Astrocyte (in vitro differentiated cells and primary cell): ENCODE measurements at places on chromosomes 16 and 17.

GRCh38 chr17:42025191-42025579 lies 5.3 kb downstream of the NKIRAS2 start:
- H3K4me3 ChIP-seq: no peak overlapping the region
- peaks cover 3% of the 10 kb centered on the region for H3K27me3 ChIP-seq
- DNase-seq: no peak
- peaks cover 10% of the 10 kb centered on the region for H3K36me3 ChIP-seq
- peak overlapping the region; percentile 23 for H3K27ac ChIP-seq

- H3K27ac ChIP-seq: no peak overlapping the region
- peaks cover 2% of the 10 kb centered on the region for H3K27me3 ChIP-seq
- H3K36me3 ChIP-seq: no peaks in the 10 kb centered on the region
Observed at GRCh38 chr16:27993587-27993986, 69.9 kb downstream of the GSG1L start.

GRCh38 chr17:75239778-75240393 lies 21.5 kb downstream of the GGA3 start:
- H3K27ac ChIP-seq: no peak overlapping the region
- H3K4me1 ChIP-seq: no peaks in the 10 kb centered on the region
- DNase-seq: no peak
- H3K27me3 ChIP-seq: no peaks in the 10 kb centered on the region

GRCh38 chr17:82367724-82368524 lies 3.6 kb upstream of the UTS2R start:
- H3K27ac ChIP-seq: no peak overlapping the region
- DNase-seq: no peak
- H3K4me3 ChIP-seq: no peak overlapping the region
- H3K4me1 ChIP-seq: no peaks in the 10 kb centered on the region
- no peaks in the 10 kb centered on the region for H3K36me3 ChIP-seq
- H3K27me3 ChIP-seq: peaks cover 32% of the 10 kb centered on the region

- H3K27ac ChIP-seq: peak overlapping the region; percentile 100
- H3K27me3 ChIP-seq: no peaks in the 10 kb centered on the region
- peaks cover 37% of the 10 kb centered on the region for H3K4me1 ChIP-seq
- DNase-seq: no peak
Observed at GRCh38 chr17:80856863-80857755, 134.5 kb upstream of the CHMP6 start.

DNA sequence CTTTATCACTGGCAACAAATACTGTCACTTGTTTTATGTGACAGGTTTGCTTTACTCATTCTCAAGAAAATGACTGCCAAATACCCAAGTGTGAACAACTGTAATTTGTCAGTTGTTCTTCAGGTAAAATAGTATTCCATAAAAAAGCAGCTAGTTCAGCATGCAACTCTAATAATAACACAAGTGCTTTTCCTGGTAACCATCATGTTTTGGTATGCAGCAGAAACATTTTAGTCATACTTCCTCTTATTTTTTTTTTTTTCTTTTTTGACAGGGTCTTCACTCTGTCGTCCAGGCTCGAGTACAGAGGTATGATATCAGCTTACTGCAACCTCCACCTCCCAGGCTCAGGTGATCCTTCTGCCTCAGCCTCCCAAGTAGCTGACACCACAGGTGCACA lies 4.6 kb downstream of the TERF2 start:
- no peak overlapping the region for H3K27ac ChIP-seq
- DNase-seq: no peak
- H3K27me3 ChIP-seq: no peaks in the 10 kb centered on the region
- no peaks in the 10 kb centered on the region for H3K4me1 ChIP-seq
- no peak overlapping the region for H3K4me3 ChIP-seq

DNA sequence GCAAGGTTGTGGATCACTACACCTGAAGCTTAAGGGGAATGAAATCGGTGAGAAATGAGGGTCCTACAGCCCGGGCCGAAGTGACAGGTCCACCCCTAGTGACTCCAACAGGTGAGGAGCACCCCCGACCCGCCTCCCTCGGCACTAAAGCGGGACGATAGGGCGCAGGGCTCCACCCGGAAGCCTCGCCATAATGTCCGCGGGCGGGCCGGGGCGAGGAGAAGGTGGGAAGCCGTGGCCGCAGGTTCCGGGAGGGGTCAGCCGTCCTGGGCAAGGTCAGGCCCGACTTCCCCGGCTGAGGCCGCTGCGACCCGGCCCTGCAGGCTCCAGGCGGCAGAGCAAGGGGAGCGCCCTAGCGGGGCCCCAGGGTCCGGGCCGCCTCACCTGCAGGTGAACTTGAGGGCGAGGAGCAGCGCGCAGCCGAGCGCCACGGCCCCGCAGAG lies 543 bp downstream of the TXNDC11 start:
- H3K4me3 ChIP-seq: peak overlapping the region; percentile 98
- H3K4me1 ChIP-seq: peaks cover 12% of the 10 kb centered on the region
- H3K27me3 ChIP-seq: no peaks in the 10 kb centered on the region
- no peaks in the 10 kb centered on the region for H3K36me3 ChIP-seq

GRCh38 chr16:28878083-28878926 lies at the start of gene ATP2A1:
Gene ATP2A1 (plus strand): TSS chr16:28878488. CDS start chr16:28878672, 184 bp downstream.
- H3K4me1 ChIP-seq: peaks cover 13% of the 10 kb centered on the region
- peak within 1 kb of the TSS; percentile 78 for H3K4me3 ChIP-seq
- H3K36me3 ChIP-seq: no peaks in the 10 kb centered on the region

GRCh38 chr17:50779747-50780353 lies 12.5 kb upstream of the ANKRD40CL start:
- no peaks in the 10 kb centered on the region for H3K36me3 ChIP-seq
- H3K27ac ChIP-seq: no peak overlapping the region
- no peak overlapping the region for H3K4me3 ChIP-seq
- no peak for DNase-seq
- peaks cover 2% of the 10 kb centered on the region for H3K27me3 ChIP-seq

GRCh38 chr17:836151-836550 lies 54.0 kb downstream of the MRM3 start:
- no peak overlapping the region for H3K4me3 ChIP-seq
- peaks cover 7% of the 10 kb centered on the region for H3K4me1 ChIP-seq
- DNase-seq: peak; percentile 79
- H3K27ac ChIP-seq: peak overlapping the region; percentile 86
- H3K36me3 ChIP-seq: no peaks in the 10 kb centered on the region

DNA sequence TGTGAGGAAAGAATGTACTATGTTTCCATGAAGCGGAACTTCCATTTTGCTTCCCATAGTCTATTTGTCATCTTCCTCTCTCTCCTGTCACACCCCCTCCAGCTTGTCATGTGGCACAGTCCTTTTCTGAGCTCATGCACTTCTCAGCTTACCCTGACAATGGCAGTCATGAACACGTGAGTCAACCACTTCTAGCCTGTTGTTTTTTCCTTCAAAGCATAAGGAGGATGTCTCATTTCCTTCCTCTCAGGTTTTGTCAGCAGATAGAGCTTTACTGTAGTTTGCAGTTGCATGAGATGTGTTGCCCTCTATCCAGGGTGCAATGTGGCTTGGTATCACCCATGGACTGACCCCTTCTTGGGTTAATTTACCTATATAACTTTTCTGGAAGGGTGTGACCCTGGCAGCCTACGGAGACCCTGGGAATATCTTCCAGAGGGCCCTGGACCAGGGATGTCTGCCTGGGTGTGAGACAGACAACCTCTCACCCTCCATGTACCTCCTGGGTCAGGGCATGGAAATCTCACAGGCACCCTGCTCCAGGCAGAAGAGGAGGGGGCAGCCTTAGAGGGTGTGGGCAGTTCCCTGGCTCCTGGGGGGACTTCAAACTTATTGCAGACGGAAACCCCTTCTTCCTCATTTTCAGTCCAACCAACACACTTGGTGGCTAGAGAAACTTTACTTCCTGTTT lies 4.0 kb upstream of the ZNF267 start:
- no peaks in the 10 kb centered on the region for H3K27me3 ChIP-seq
- no peaks in the 10 kb centered on the region for H3K36me3 ChIP-seq
- peak overlapping the region; percentile 23 for H3K27ac ChIP-seq
- H3K4me3 ChIP-seq: no peak overlapping the region
- peaks cover 10% of the 10 kb centered on the region for H3K4me1 ChIP-seq

DNA sequence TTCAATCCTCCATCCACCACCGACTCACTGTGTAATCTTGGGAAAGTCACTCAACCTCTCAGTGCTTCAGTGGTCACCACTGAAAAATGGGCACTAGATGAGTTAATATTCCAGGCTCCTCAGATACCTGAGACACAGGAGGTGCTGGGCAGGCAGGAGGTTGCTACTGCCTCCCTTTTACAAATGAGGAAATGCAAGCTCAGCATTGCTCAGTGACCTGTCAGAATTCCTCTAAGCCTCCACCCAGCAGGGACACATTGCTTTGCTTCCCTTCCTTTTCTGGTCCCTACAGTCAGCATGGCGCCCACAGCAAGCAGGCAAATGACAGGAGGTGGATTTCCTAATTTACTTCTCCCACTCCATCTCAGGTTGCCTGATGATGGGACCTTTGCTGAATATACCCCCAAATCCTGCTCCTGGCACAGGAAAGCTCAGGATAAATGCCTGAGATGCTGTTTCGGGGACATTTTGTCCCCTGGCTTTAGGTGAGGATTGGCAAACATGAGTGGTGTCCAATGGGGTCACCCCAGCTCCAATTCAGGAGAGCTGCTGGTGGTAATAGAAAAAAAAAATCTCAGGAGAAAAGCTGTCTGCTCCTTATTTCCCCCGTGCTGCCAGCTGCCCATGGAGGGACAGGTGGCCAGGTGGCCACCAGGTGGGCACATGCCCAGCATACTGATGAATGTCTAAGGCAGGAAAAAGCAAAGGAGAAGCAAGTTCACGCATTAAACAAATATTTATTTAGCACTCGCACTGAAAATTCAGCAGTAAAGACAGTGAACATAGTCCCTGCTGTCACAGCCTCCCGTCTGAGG lies 5.0 kb upstream of the KRT13 start:
- no peak overlapping the region for H3K4me3 ChIP-seq
- H3K36me3 ChIP-seq: no peaks in the 10 kb centered on the region
- no peaks in the 10 kb centered on the region for H3K27me3 ChIP-seq
- no peaks in the 10 kb centered on the region for H3K4me1 ChIP-seq

DNA sequence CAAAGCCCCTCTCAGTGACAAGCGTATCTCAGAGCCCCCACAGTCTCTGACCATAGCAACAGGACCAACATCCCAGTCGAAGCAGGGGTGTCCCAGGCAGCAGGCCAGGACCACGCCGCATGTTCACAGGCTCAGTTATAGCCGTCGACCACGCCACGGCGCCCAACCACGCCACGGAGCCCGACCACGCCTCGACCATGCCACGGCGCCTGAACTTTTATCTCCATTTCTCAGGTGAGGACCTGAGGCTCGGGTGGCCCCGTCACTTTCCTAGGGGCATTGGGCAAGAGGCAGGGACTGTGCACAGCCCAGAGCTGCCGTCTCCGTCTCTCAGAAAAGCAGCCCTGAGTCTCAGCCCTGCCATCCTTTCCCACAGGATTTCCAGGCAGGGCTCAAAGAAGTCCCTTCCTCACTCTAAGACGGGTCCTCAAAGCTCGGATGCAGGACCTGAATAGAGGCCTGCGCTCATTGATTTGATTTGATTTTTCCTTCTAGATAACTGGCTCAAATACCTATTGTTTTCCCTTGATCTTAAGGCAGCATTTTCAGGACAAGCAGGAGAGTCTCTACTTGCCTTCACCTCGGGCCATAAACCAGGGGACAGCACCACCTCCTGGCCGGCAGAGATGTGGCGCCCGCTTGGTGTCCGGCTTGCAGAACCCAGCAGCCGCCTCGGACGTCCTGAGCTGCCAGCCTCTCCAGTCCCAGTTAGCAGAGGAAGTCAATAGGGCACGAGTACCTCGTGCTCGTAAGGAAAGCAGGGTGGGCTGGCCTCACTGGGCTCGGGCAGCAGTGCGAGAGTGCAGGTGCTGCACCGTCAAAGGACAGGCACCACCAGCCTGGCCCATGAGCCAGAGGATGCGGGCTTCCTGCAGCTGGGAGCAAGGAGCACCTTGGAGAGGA lies 38.8 kb downstream of the C16orf95 start:
- H3K27ac ChIP-seq: no peak overlapping the region
- peaks cover 15% of the 10 kb centered on the region for H3K4me1 ChIP-seq
- H3K27me3 ChIP-seq: no peaks in the 10 kb centered on the region
- no peak overlapping the region for H3K4me3 ChIP-seq
- no peaks in the 10 kb centered on the region for H3K36me3 ChIP-seq

DNA sequence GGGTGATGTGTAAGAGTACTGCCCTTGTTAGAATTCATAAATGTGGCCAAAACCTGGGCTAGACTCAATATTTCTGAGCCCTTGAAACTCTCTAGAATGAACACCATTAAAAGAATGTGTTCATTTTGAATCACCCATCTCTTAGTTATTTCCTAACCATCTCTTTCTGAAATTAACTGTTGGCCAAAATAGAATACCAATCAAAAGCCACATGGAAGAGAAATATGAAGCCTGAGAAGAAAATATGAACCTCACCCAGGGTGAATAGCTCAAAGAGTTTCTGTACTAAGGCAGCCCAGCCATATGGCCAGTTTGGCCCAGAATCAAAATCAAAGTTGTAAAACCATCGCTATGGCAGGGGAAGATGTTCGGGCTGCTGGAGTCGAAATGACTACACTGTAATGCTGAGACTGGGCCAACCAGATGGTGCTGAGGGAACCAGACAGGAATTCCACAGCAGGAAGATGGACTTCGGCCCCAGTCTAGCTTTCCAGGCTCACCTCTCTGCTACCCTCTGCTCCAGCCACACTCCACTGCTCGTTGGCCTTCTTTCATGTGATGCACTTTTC lies 154.3 kb upstream of the ZFHX3 start:
- no peaks in the 10 kb centered on the region for H3K36me3 ChIP-seq
- DNase-seq: peak; percentile 98
- H3K4me1 ChIP-seq: peaks cover 4% of the 10 kb centered on the region
- H3K27ac ChIP-seq: peak overlapping the region; percentile 50
- H3K27me3 ChIP-seq: no peaks in the 10 kb centered on the region

GRCh38 chr16:85369741-85370528 lies 243.2 kb upstream of the GSE1 start:
- no peak overlapping the region for H3K27ac ChIP-seq

DNA sequence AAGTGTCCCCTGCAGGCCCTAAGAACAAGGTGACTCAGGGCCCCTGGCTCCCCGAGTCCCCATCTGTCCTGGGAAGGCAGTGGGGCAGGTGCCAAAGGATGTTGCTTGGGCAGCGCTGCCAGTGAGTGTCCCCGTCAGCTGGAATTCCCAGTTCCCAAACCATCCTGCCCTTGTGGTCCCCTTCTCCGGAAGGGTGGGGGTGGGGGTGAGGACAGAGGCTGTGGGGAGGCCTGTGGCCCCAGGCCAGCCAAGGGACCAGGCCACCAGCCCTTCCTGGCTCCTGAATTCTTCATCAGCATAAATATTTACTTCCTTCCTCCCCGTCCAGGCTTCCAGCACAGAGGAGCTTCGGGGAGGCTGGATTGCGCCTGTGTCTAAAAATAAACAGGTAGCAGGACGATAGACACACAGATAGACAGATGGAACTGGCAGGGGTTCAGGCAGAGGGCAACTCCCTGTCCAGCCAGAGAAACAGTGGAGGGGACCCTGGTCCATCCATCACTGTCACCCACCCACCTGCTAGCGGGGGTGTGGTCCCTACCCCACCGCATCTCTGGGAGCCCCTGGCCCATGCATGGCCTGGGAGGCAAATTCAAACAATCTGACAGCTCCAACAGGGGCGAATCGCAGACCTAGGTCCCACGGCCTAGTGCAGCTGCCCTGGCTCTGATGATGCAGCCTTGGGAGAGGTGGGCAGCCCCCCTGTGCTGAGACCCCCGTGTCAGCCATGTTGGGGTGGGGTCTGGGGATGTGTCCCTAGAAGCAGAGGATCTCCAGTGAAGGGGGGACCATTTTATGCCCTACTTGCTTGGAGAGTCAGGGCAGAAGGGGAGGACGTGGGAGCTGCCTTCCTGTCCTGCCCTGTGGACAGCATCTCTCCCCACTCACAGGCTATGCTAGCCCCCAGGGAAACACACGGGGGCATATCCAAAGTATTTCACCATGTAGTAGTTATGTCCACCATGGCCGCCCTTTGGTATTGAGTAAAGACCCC lies 13.2 kb downstream of the GLIS2 start:
- H3K27ac ChIP-seq: no peak overlapping the region
- H3K36me3 ChIP-seq: no peaks in the 10 kb centered on the region
- H3K4me1 ChIP-seq: peaks cover 17% of the 10 kb centered on the region
- H3K27me3 ChIP-seq: no peaks in the 10 kb centered on the region
- H3K4me3 ChIP-seq: no peak overlapping the region
